ENCODE measurements at places on chromosomes 3 and 15. TPM values are rescaled to one million over a fixed set of nuclear protein-coding genes. Genes with fewer than 3 reads are reported as not detected.
A peak's percentile ranks its signal among the peaks of the same experiment; 100 is the strongest.

DNA sequence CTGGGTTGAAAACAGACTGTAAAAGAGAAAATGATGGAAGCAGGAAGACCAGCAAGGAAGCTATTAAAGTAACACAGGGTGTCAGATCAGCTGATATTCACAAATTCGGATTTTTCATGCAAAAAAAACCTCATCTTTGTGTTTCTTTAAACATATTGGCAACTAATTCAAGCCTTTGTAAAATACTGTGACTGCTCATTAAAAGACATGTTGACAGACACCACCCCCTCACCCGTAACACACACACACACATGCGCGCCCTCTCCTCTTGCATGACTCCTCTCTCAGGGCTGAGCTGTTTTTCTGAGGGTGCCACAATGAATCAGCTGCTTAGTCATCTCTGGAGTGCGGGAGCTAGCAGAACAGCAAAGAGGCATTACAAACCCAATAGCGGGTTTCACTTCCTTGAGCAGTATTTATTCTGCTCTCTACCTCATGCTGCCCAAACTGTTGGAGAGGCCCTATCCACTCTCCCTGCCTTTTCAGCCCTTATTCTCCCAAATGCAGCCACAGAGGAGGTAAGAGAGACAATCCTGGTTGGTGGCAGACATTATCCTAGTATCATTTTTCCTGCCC, 35.8 kb upstream of the CCDC80 start:
- DNase-seq, result peak; percentile 95

- DNase-seq, result no peak
Measured at GRCh38 chr3:61574854-61575253, 13.5 kb downstream of the PTPRG start.

GRCh38 chr3:459311-459670, 262.7 kb downstream of the CHL1 start:
- DNase-seq, result no peak

GRCh38 chr3:108017587-108017986, 73.2 kb downstream of the CD47 start:
- no peak for DNase-seq

Gene C3orf62
- 1.0 TPM for polyA plus RNA-seq

Measured in CD14-positive monocyte (primary cell).